ENCODE measurements at places on chromosomes 11 and 22.

GRCh38 chr11:107769189-107769588, 57.3 kb upstream of the SLN start:
- DNase-seq: no peak

GRCh38 chr22:19986410-19987341, 29.9 kb downstream of the ARVCF start:
- DNase-seq: no peak

DNA sequence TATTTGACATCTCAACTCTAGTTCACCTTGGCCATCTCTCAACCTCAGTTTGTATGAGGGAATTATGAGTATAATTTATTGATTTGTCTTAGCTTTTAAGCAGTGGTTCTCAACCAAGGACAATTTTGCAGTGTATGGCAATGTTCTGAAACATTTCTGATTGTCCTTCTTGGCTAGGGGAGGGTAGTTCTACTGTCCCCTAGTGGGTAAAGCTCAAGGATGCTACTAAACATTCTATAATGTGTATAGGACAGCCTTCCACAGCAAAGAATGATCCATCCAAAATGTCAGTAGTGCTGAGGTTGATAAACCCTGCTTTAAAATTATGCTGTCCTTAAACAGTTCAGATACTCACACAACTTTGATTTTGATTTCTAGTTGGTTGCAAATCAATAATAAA, 78.1 kb upstream of the ALKBH3 start:
- no peak for DNase-seq

- DNase-seq: no peak
These were observed 46.4 kb upstream of the AMOTL1 start for GRCh38 chr11:94721565-94722292.

DNA sequence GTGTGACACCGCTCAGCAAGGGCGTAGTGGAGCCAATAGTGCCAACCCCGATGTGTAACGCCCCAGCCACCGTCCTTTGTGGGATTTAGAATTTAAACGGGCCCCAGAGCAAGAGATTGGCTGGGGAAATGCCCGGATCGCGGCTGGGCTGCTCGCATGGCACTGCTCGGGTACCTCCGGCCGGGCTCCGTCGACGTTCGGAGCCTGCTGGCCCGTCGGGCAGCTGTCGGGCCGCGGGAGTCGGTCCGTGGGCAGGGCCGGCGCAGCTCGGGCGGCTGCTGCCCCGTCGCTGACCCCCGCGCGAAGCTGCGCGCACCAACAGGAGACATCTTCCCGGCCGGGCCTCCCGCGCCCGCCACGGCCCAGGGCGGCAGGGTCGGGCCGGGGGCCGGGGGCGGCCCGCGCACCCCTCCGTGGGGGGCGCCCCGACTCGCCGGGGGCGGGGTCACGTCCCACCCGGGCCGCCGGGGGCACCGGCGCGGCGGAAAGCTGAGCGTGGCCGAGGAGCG, 1.3 kb upstream of the KDM2A start:
- no peak for DNase-seq

- no peak for DNase-seq
These were observed 13.1 kb upstream of the RPS19BP1 start for GRCh38 chr22:39545386-39546365.

GRCh38 chr11:42837994-42838393, 473.8 kb upstream of the API5 start:
- no peak for DNase-seq

Measured in cortex of kidney (tissue), 1 donor.